ENCODE measurements at places on chromosomes 12 and 14. TPM values are rescaled to one million over a fixed set of nuclear protein-coding genes. Genes with fewer than 3 reads are reported as not detected.

DNA sequence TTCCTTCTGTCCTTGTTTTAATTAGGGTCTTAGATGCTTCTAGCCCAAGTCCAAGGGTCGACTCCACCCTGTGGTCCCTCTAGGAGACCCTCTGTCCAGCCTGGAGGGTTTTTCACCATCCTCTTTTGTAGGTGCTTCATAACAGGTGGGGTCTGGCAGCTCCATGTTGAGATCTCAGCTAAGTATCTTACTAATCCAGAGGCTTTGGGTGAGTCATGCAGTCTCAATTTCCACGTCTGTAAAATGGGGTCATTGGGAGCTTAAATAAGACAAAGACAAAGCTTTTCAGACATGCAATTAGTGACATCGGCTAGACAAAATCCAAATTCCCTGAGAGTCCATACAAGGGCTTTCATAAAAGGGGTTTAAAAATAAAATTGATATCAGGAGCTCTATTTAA, 3.2 kb downstream of the HSPB8 start:
- peaks cover 7% of the 10 kb centered on the region for H3K27me3 ChIP-seq
- H3K36me3 ChIP-seq = no peaks in the 10 kb centered on the region
- no peaks in the 10 kb centered on the region for H3K4me1 ChIP-seq
- no peak overlapping the region for H3K4me3 ChIP-seq
- DNase-seq = no peak
- no peak overlapping the region for H3K27ac ChIP-seq

DNA sequence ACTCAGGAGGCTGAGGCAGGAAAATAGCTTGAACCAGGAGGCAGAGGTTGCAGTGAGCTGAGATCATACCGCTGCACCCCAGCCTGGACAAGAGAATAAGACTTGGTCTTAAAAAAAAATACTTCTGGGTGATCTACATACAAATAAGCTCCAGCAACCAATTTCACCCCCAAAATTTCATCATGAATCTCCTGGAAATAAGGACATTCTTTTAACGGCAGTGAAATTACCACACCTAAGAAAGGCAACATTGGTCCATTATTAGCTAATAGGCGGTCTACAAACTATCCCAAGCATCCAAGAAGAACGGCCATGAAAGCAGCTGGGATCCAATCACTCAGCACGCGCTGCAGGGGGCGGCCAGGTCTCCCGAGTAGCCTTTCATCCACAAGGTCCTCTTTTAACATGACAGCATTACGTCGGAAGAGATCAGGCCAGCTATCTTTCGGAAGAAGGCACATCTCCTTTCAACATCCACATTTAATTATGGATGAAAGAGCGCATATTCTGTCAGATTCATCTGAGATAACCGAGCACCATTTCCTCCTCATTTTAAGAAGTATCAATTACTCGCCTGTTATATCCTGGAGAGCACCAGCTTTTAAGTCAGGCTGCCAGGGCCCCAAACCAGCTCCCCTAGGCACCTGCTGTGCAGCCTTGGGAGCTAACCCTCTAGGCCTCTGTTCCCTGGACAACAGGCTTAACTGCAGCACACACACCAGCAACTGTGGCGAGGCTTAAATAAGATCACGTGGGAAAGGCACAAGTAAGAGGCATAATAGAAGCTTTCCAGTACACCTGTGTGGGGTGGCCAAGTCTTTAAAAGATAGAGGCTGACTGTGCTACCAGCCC, 4.2 kb downstream of the SLC15A4 start:
- H3K27ac ChIP-seq = no peak overlapping the region
- peaks cover 54% of the 10 kb centered on the region for H3K4me1 ChIP-seq
- no peak for DNase-seq
- H3K4me3 ChIP-seq = no peak overlapping the region

Gene AJUBA
- total RNA-seq = 3.2 TPM

DNA sequence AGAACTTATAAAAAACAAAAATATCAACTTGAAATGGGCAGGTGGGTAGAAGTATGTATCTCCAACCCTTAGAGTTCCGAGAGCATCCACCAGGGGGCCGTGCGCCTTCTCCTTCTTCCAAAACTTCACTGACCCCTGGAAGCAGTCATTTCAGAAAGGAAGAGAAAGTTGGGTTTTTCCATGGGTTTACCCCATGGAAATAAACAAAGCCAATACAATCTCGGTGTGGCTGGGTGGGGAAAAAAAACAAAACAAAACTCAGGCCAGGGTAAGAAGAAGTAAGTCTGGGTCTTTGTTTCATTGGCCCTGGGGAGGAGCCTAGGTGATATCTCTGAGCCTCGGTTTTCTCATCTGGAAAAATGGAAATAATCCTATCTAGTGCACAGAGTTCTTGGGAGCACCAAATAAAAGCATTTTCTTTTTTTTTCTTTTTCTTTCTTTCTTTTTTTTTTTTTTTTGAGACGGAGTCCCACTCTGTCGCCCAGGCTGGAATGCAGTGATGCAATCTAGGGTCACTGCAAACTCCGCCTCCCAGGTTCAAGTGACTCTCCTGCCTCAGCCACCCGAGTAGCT, 33.6 kb upstream of the HNF1A start:
- no peaks in the 10 kb centered on the region for H3K36me3 ChIP-seq
- H3K4me3 ChIP-seq = no peak overlapping the region
- H3K4me1 ChIP-seq = peaks cover 8% of the 10 kb centered on the region
- no peak overlapping the region for H3K27ac ChIP-seq
- no peaks in the 10 kb centered on the region for H3K27me3 ChIP-seq

Gene SLC38A4
- total RNA-seq = not detected

- DNase-seq = no peak
- peaks cover 26% of the 10 kb centered on the region for H3K27me3 ChIP-seq
- H3K27ac ChIP-seq = no peak overlapping the region
- no peak overlapping the region for H3K4me3 ChIP-seq
- no peaks in the 10 kb centered on the region for H3K4me1 ChIP-seq
- no peaks in the 10 kb centered on the region for H3K36me3 ChIP-seq
Observed at GRCh38 chr12:106084014-106084671, 54.6 kb downstream of the NUAK1 start.

DNA sequence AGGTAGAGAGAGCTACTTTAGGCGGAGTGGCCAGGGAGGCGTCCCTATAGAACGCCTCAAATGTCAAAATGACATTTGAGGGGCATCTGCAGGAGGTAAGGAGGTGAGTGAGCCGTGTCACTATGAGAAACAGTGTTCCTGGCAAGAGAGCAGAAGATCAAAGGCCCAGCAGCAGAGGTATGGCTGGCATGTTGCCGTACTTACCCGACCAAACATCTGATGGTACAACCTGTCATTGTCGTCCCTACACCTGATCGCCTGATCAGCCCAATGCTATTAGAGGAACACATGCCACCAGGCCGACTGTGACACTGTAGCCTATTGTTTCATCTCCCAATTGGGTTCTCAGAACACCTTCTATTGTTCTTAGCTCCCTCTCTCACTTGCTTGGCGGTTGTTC, 33.9 kb upstream of the POC1B start:
- no peaks in the 10 kb centered on the region for H3K36me3 ChIP-seq
- H3K27ac ChIP-seq = no peak overlapping the region
- H3K4me3 ChIP-seq = no peak overlapping the region
- H3K27me3 ChIP-seq = peaks cover 3% of the 10 kb centered on the region
- DNase-seq = no peak

Gene IL26
- total RNA-seq = 0.56 TPM

- H3K27ac ChIP-seq = no peak overlapping the region
- peaks cover 12% of the 10 kb centered on the region for H3K27me3 ChIP-seq
- no peaks in the 10 kb centered on the region for H3K36me3 ChIP-seq
- no peak overlapping the region for H3K4me3 ChIP-seq
- H3K4me1 ChIP-seq = no peaks in the 10 kb centered on the region
Observed at GRCh38 chr14:30808576-30808975, 65.8 kb upstream of the COCH start.

Gene PRIMA1
- not detected for total RNA-seq

- no peaks in the 10 kb centered on the region for H3K27me3 ChIP-seq
- DNase-seq = peak; percentile 64
- H3K27ac ChIP-seq = no peak overlapping the region
- H3K4me3 ChIP-seq = no peak overlapping the region
Observed at GRCh38 chr14:63770187-63770807, 42.4 kb upstream of the SGPP1 start.

Gene TPH2
- total RNA-seq = not detected

DNA sequence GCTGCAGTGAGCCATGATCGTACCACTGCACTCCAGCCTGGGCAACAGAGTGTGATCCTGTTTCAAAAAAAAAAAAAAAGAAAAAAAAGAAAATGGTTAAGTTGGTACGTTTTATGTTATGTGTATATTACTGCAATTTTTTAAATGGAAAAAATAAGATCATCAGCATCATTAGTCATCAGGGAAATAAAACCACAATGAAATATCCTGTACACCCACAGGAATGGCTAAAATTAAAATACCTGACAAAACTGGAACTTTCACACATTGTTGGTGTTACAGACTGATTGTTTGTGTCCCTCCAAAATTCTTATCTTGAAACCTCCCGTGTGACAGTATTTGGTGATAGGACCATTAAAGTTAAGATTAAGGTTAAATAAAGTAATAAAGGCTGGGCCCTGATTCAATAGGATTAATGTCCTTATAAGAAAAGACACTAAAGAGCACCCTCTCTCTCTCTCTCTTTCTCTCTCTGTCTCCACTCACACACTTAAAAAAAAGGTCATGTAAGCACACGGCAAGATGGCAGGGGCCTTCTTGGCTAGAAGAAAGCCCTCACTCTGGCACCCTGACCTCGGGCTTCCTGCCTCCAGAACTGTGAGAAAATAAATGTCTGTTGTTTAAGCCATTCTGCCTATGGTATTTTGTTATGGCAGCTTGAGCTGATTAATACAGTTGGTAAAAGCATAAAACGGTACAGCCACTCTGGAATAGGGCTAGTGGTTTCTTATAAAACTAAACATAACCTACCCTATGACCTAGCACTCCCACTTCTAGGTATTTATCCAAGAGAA, 48.3 kb upstream of the ZFP36L1 start:
- peak overlapping the region; percentile 25 for H3K27ac ChIP-seq
- DNase-seq = no peak
- peaks cover 5% of the 10 kb centered on the region for H3K27me3 ChIP-seq
- H3K4me3 ChIP-seq = no peak overlapping the region

DNA sequence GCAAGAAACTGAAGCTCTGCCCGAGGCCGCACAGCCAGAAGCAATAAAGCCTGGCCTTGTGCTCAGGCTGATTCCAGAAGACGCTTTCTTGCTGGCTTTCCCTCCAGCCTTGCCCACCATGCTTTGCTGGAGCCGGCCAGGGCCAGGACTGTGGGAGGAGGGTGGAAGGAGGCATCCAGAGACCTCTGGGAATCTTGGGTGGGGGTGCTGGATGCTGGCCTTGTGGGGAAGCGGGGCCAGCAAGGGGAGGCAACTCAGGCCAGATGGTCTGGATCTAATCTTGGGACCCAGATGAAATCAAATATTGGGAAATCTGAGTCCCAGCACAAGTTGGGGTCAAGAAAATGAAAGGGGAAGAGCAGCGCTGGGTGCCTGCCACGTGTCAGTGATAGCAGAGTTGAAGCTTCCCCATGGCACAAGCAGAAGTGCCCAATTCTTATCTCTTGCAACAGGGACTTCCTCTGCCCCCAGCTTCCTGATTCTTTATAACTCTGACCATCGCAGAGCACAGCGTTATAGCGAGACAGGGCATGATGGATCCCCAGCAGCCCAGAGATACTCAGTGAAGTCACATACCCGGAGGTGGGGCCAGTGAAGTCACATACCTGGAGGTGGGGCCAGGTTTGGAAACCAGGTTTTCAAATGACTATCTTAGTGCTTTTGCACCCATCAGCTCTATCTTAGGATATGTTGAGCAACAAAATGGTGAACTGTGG, 6.4 kb upstream of the RABGGTA start:
- H3K4me1 ChIP-seq = peaks cover 69% of the 10 kb centered on the region
- H3K27me3 ChIP-seq = no peaks in the 10 kb centered on the region

- no peaks in the 10 kb centered on the region for H3K27me3 ChIP-seq
- no peaks in the 10 kb centered on the region for H3K36me3 ChIP-seq
- no peak for DNase-seq
- H3K27ac ChIP-seq = no peak overlapping the region
Observed at GRCh38 chr12:87120440-87120839, 864.2 kb upstream of the MGAT4C start.

Measured in activated CD4-positive, alpha-beta T cell treated with anti-CD3 and anti-CD28 coated beads for 36 hours (primary cell).